ENCODE measurements at places on chromosomes 5 and 9.

DNA sequence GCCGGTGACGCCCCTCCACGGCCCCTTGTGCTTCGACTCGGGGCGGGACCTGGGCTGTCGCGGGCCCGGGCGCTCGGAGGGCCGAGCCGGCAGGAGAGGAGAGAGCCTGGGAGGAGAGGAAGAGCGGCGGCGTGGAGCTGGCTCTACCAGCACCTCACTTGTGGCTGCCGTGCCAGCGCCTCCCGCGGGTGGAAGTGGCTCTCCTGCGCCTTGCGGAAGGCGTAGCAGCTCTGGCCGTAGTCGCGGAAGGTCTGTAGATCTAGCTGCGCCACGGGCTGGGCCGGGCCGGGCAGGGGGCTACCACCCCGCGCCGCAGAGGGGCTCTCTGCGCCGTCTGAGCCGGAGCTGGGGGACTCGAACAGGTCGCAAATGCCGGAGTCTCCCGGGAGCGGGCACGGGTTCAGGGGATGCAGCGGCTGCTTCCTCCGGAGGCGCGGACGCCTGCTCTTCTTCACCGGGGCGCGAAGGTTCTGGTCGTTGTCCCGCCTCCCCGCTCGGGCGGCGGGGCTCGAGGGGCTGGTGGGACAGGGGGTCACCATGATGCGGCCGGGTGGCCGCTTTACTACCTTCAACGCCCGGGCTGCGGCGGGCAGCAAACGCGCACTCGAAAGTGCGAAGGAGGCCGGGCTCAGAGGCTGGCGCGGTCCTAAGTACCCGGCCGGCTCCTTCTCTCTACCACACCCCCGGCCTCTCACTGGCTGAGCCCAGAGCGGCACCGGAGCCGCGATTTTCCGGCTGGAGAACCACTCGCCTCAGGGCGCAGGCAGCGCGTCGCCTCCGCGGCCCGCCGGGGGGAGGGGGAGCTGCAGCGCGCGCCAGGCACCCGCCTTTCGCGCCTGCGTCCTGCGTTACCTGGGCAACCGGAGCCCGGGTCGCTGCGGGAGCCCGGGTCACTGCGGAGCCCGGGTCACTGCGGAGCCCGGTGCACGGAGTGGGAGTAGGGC is at the start of gene CCNO:
TSS of gene CCNO (minus strand) at position 624 of the 944 bp plus-strand sequence. CDS start at position 539, 85 bp downstream.
- peak; percentile 80 for DNase-seq

DNA sequence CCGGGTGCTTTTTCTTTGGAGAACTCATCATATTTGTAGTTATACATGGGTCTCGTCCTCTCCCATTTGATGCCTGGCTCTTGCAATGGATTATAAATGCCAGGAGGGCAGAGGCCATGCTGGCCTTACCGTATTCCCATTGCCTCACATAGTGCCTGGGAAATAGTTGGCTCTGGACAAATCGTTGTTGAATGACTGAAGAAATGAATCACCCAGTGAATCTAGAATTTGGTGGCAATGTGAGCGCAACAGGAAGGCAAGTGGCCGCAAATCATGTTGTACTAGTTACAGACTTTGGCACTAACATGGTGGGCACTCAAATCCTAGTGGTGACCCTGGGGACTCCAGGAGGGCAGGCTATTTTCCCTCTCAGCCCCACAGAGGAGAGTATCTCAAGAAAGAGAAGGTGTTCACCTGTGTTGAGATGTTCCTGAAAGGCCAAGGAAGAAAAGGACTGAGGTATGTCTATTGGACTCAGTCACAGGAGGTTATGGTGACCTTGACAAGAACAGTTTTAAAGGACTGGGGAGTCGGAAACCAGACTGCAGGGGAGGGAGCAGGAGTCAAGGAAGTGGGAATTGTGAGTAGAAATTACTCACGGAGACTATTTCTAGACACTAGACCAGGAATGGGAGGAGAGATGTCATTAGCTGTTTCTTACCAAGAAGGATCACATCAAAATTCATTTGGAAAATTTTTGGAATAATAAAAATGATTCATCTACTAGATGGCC is 61.7 kb upstream of the COL15A1 start:
- no peak for DNase-seq

GRCh38 chr5:172506921-172507320 is 52.6 kb upstream of the SH3PXD2B start:
- DNase-seq: peak; percentile 5

DNA sequence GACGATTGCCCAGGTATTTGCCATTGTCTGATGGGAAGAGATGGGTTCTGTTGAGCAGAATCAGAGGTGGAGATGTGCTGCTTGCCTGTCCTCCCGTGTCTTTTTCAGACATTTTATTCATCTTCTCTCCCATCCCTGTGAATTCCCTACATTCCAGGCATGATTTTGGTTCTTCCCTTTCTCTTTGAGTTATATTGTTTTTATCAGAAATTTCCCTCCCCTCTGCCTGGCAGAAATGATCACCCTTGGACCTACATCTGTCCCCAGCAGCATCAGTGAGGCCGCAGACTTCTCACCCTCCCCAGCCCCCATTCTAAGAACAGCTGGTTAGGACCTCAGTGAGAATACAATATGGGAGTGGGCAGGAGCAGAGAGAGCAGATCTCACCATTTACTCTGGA is 640.2 kb downstream of the CCDC171 start:
- no peak for DNase-seq

GRCh38 chr5:175895686-175896102 is 24.3 kb downstream of the CPLX2 start:
- peak; percentile 28 for DNase-seq

- DNase-seq: no peak
Measured at GRCh38 chr9:113734826-113735225, 141.3 kb upstream of the ZNF618 start.

DNA sequence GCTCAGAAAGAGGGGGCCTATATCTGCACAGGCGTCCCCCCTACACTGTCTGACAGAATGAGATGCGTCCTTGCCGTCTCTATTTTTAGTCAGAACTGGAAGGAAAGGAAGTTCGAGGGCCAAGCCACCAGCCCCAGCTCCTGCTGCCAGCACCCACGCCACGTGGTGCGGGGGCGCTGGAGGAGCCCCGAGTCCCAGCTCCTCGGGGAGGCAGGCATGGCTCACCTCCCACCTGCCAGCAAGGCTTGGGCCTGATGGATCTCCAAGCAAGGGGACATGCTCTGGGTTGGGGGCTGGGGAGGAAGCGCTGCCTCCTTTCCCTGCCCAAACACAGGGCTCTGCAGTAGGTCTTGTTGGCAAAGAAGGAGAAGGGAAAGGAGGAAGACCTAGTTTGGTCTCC is 80.3 kb upstream of the ARAP3 start:
- DNase-seq: no peak

- DNase-seq: no peak
Measured at GRCh38 chr5:143001764-143002351, 231.7 kb downstream of the ARHGAP26 start.

DNA sequence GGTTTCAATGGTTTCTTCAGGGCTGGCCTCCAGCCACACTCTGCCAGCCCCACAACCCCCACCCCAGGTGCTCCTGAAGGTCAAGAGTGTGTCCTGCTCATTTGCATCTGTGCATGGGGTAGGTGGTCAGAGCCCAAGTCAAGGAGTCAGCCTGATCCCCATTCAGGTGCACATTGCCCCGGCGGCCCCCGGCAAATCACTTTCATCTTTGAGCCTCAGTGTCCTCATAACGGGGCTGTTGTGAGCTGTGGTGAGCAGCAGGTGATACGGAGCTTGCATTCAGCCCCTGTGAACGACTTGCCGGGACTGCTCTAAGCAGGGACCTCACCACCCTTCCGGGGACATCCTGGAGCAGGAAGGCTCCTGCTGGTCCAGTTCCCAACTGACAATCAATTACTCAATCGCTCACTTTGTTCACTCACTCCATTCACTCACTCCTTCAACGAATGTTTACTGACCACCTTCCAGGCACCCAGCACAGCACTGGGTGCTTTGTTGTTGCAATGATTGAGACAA is 93.2 kb upstream of the CPEB4 start:
- no peak for DNase-seq

DNA sequence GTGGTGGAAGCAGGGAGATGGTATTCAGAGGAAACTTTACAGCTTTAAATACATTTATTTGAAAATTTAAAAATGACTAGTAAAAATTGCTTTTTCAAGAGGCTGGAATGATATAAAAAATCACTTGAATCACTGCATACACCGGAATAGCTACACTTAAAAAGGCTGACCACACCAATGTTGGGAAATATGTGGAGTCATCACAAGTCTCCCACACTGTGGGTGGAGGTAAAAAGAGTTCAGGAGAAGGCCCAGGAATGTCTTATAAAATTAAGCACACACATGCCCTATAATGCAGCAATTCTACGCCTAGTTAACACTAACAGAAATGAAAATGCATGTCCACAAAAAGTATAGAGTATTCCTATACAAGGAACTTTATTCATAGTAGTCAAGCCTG is 198.1 kb downstream of the ROR2 start:
- no peak for DNase-seq

- no peak for DNase-seq
Measured at GRCh38 chr5:90000351-90000750, 409.2 kb downstream of the CETN3 start.

DNA sequence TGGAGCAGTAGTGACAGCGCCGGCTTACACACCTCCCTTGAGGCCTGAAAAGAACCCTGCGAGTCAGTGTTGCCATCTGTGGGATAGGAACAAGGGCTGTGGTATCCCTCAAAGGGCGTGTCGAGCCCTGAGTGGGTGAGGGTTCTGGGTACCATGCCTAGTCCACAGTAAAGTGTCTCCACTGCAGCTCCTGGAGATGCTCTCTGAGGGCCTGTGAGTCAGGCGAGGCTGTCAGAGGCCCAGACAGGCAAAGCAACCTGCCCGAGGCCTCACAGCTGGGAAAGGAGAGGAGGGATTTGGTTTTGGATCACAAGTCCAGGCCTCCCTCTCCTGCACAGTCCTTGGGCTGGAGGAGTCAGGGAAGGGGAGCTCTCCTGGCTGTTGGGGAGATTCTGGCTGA is 6.1 kb downstream of the PRRX2 start:
- DNase-seq: no peak

DNA sequence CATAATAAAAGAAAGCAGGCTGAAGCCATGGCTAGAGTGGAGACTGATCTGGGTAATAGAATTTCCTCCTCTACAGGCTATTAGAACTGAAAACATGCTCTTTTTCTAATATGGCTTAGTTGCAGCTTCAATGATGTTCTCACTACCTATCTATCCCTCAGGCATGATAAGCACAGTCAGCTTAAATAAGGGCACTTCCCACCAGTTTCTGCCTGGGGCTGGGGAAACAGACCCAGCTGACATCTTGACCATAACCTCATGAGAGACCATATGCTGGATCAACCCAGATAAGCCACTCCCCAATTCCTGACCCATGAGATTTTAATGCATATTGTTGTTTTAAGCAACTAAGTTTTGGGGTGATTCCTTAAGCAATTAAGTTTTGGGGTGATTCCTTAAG is 81.2 kb downstream of the ZNF366 start:
- no peak for DNase-seq

DNA sequence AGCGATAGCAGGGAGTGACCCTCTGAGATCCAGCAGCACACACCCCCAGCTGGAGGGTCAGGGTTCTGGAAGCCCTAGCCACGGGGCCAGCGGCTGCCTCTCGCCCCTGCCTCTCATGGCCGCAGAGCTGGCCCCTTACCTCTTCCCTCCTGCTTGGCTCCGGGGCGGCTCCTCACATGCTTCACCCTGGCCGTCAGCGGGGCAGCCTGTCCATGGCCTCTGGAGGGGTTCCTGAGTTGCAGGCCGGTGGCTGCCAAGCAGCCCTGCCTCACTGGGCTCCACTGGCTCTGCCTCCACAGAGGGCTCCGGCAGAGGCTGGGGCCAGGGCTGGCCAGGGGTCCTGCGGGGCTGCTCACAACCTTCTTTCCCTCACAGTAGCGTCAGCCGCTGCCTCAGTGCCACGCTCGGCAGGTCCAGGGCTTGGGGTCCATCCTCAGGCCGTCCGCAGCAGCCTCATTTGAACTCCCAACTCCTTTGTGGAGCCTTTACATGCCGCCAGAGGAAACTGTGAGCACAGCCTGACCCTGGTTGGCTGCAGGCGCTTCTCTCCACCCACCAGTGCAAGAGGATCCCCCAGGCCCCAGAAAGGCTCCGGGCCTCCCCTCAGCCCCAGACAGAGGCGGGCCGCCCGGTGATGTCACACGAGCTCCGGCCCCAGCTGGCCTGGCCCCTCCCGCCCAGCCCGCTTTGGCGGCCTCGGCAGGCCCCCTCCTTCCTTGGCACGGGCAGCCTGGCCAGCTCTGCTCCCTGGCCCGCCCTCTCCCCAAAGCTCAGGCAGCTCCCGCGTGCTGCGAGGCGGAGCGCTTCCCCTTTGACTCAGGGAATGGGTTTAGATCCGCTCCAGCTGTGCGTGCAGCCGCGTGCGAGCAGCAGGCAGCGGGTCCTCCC is at the start of gene ANGPTL2:
TSS of gene ANGPTL2 (minus strand) at position 460 of the 888 bp plus-strand sequence. CDS start 13,904 bp downstream, outside the sequence.
- DNase-seq: peak; percentile 98

DNA sequence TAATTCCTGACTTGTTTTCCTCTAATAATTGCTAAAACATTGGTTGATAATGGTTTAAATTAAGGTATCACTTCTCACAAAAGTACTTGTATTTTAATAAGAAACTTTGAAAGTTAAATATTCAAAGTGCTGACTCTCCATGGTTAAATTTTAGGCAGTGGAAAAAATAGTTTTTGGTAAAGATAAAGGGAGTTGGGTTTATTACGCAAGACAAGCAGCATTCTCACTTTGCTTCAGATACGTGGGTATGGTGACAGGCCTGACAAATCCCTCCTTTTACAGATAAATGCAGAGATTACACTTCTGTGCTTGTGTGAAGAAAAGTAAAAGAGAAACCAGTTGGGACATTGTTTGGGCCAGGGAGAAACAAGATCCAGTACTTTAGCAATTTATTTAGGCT is 14.5 kb upstream of the FAM170A start:
- no peak for DNase-seq

GRCh38 chr9:93646640-93647178 is 70.3 kb downstream of the PHF2 start:
- peak; percentile 8 for DNase-seq

DNA sequence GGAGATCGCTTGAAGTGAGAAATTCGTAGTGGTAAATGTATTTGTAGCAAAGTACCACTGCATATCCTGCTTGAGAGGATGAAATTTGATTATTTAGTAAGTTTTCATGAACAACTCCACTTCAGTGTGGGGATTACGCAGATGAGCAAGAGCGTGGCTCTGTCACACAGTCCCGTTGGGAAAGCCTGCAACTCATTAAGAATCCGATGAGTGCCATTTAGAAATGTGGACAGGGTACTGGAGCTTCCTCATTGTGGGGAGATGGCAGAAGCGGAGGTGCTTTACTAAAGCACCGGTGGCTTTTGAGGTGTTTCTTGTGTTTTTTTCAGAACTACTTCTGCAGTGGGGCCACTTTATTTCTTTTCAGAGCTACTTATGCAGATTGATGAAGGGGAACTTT is 1.4 kb downstream of the TJP2 start:
- DNase-seq: no peak

Data from femur (tissue), 1 donor.